ENCODE measurements at places on chromosomes 11 and 22.

GRCh38 chr22:48537343-48537680, 1290.4 kb downstream of the BRD1 start:
- DNase-seq = no peak

DNA sequence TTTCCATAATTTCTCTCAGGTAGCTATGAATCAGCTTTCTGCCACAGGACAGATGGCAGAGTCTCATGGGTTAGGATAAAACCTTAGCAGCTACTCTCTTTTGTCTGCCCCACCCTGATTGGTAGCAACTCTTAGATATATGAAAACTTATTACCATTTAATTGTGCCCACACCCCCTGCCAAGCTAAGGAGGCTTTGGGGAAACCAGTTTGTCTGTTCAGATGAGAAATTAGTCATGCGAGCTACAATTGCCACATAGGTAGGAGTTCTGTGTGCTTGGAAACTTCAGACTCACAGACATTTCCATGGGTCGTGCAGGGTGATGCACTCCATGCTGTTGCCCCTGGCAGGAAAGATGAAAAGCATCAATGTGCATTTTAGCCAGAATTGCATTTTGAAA, 39.9 kb downstream of the CD44 start:
- no peak for DNase-seq

DNA sequence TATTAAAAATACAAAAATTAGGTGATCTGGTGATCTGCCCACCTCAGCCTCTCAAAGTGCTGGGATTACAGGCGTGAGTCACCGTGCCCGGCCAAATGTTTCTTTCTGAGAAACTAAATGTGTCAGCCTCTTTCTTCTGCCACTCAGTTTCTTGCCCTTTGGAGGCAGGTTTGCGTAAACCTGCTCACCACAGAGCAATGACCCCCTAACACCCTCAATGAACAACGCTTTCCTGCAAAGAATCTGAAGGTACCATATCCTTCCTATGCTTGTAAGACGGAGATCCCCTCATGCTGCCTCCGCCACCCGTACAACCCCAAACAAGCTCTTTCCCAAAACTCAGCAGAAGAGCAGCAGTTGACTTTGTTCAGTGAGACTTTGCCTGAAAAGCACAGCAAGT, 38.7 kb upstream of the TTLL12 start:
- DNase-seq = no peak

DNA sequence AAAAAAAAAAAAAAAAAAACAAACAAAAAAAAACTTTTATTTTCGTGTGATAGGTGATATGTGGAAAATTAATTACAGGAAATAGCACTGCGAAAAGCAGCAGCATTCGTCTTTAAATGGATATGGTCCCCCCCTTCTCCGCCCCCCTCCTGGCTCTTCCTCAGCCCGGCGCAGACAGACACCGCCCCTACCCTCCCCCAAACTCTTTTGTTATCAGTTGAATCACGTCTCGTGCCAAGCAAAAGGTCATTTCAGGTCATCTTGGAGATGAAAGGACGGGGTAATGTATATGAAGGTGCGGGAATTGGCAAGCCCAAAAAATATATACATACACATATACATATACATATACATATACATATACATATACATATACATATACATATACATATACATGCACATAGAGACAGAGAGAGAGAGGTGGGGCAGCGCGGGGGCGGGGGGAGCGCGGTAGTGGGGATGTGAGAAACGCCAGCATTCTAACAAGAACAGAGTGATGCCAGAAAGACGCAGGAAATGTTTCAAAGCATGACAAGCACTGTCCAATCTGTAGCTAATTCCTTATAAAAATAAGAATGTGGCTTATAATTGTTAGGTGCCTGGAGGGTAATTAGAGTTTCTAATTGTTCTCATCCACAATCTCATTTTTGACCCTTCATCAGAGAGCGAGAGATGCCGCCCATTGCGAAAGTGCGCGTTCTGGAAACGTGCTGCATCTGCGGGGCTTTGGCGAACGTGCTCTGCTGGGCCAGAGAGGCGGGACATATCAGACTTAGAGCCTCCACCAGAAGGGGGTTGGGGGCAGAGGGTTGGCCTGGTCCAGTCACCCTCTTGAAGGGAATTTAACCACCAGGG, 214.5 kb upstream of the UBASH3B start:
- DNase-seq = peak; percentile 1

DNA sequence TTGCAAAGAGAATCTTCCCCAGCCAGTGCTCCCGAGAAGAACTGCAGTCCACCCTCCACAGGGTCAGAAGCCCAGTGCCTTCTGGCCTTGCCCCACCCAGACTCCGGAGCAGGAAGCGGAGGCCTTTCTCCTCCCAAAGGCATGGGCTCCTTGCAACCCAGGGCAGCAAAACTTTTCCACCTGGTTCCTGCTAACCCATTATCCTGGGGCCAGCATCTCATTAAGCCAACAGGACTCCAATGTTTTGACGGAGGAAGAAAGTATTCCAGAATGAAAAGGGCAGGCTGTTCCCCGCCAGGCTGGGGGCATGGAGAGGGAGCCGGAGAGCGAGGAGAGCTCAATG, 88.1 kb downstream of the RTL6 start:
- no peak for DNase-seq

DNA sequence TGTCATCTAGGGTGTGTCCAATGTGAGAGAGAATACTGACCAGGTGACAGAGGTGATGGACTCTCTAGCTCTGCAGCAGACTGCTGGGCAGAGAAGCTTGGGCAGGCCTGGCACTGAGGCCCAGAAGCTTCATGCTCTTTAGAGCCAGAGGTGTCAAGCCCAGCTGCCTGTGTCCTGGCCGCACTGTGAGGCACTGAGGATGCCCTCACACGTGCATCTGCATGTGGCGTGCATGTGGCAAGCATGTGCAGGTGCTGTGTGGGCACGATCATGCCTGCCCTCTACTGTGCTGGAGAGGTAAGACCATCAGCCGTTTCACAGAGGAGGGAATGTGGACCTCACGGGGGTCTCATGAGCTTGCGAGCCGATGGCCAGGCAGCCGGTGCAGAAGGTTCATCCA, 15.8 kb upstream of the TXNRD2 start:
- no peak for DNase-seq

DNA sequence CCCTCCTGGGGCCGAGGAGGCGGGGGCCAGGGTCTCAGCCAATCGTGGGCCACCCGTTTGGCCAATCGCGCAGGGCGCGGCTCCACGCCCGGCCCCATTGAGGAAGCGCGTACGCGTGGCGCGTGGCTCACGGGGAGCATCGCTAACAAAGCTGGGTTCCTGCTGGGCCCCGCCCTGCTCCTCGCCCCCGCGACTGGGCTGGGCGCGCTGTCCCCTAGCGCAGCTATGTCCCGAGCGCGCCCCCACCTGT, 614 bp upstream of the ASCL2 start:
- no peak for DNase-seq

DNA sequence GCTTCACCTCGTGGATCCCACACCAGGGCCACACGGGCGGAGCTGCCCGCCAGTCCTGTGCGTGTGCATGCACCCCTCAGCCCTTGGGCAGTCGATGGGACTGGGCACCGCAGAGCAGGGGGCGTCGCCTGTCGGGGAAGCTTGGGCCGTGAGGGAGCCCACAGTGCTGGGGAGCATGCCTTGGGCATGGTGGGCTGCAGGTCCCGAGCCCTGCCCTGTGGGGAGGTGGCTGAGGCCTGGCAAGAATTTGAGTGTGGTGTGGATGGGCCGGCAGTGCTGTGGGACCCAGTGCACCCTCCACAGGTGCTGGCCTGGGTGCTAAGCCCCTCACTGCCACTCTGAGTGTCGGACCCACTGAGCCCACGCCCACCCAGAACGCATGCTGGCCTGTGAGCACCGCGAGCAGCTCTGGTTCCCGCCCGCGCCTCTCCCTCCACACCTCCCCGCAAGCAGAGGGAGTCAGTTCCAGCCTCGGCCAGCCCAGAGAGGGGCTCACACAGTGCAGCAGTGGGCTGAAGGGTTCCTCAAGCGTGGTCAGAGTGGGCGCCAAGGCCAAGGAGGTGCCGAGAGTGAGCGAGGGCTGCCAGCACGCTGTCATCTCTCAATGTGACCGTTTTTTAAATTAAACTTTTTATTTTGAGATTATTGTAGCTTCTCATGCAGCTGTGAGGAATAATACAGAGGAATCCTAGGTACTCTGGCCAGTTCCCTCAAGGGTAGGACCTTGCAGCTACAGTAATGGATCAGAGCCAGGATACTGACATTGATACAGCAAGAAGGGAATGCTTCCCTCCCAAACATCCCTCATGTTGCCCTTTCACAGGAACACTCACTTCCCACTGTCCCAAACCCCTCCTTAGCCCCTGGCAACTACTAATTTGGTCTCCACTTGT, 127.7 kb downstream of the CRYBB2 start:
- DNase-seq = no peak

DNA sequence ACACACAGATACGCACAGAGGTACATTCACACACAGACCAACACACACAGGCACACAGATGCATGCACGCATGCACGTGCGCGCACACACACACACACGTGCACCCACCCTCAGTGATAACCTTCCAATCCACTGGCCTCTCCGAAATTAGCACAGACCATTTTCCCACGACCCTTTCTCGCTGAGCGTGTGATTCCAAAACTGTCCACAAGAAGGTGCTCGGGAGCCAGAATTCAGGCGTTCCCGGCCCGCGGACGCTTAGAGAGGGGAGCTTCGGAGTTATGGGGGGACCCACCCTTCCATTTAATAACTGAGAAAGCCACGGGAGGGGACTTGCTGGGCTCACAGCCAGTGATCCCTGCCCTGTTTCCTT, 33.8 kb upstream of the SLC35C1 start:
- DNase-seq = peak; percentile 38

GRCh38 chr22:44133161-44133560, 47.6 kb upstream of the PARVG start:
- DNase-seq = no peak

DNA sequence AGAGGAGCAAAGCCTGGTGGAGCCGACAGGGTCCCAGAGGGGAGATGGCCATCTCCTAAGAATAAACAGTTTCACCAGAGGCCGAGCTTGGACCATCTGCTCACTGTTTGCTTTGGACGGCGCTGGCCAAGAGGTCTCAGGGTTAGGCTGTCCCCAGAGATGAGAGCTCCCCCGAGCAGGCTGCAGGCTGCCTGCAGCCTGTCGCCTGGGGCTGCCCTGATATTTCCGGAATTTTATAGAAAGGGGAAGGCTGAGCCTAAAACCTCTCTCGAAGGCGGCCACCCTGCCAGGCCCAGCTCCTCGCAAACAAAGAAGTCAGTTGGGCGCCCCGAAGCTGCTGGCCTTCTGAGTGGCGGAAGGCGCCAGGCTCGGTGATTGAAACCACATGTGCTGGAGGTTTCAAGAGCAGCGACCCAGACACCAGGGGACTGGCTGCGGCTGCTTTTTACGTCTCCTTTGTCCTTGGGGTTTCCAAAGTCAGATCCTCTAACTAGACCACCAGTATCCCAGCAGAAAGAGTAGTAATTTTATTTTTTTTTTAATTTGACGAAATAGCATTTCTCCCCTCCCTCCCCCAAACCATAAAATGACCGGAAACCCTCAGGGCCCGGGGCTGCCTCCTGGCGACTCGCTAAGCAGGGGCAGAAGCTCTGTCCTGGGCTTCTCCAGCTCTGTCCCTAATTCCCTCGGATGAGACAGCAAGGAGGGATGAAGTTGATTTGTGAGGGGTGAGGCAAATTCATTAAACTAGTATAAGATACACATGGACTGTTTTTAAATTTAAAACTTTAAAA, 57.4 kb downstream of the CLMP start:
- no peak for DNase-seq

- DNase-seq = no peak
These were observed 1.2 kb upstream of the GRK2 start for GRCh38 chr11:67264877-67265632.

DNA sequence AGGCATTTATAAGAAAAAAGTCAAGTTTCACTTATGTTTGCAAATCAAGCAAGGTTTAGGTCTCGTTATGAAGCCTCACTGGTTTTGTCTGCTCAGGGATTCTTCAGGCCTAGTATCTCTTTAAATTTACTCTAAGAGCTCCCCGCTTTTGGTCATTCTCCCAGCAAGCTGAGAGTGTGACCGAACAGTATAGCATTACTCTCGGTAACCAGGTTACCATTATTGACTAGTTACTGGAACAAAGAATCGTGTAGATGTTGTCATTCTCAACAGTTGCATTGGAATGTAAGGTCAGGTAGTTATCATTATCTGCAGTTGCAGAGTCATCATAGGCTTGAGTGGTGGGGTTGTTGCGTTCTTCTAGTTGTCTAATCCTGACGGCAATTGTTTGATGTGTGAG, 9.8 kb upstream of the USP2 start:
- DNase-seq = no peak

GRCh38 chr11:130407978-130408377, 20.4 kb downstream of the ADAMTS8 start:
- DNase-seq = no peak

DNA sequence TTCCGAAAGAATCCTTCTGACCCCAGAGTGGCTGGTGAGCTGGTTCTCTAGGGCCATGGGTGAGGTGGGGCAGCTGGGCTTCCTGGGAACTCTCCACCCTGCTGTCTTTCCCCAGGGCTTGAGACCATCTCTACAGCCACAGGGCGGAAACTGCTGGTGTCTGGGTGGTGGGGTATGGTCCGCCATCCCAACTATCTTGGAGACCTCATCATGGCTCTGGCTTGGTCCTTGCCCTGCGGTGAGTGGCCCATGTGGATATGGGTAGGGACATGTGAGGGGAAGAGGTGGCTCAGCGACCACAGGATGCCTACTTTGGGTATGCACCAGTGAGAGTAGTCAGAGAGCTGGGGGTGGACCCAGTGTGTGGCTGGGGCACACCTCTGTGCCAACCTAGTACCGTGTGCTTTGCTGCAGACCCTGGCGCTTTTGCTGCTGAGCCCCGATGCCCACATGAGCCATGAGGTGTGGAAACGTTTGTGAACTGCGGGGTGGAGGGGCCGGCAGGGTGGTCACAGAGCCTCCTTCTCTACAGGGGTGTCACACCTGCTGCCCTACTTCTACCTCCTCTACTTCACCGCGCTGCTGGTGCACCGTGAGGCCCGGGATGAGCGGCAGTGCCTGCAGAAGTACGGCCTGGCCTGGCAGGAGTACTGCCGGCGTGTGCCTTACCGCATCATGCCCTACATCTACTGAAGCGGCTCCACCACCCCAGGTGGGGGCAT, 2.0 kb downstream of the ZNHIT2 start:
- no peak for DNase-seq

DNA sequence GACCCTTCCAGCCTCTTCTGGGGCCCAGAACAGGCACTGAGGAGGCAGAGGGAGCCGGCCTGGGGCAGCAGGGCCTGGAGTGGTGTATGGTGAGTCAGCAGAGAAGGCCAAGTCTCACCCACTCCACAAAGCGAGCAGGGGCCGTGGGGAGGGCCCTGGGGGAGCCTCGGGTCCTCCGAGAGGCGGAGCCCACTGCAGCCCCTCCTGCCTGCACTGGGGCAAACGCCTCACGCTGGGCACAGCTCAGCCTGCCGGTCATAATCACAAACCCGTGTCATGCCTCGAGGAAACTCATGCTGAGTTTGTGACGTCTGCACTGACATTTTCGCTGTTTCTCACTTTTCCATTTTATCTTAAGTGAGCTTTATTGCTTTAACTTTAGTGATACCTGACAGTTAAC, 38.4 kb downstream of the TOLLIP start:
- no peak for DNase-seq

GRCh38 chr11:13126430-13126829, 117.3 kb downstream of the RASSF10 start:
- peak; percentile 67 for DNase-seq
